Gastroesophageal sphincter (tissue), 4 donors: ENCODE measurements at places on chromosomes 11 and 22. TPM values are rescaled to one million over a fixed set of nuclear protein-coding genes. Genes with fewer than 3 reads are reported as not detected.

The VSIG2 gene
- 1.2 TPM for total RNA-seq

The ZDHHC8 gene
- total RNA-seq: 11.8 TPM

The OR51E2 gene
- total RNA-seq: not detected

The KCNQ1OT1 gene
- 3.3 TPM for total RNA-seq

The CDHR5 gene
- not detected for total RNA-seq

The IRF7 gene
- 25.4 TPM for total RNA-seq

The MS4A15 gene
- not detected for total RNA-seq

The RIBC2 gene
- total RNA-seq: 1.1 TPM

The PATZ1 gene
- 17.6 TPM for total RNA-seq

The TBC1D10A gene
- 25.7 TPM for total RNA-seq

The SLC6A5 gene
- not detected for total RNA-seq

The HIC2 gene
- total RNA-seq: 4.6 TPM

The MRTFA gene
- total RNA-seq: 90.2 TPM

DNA sequence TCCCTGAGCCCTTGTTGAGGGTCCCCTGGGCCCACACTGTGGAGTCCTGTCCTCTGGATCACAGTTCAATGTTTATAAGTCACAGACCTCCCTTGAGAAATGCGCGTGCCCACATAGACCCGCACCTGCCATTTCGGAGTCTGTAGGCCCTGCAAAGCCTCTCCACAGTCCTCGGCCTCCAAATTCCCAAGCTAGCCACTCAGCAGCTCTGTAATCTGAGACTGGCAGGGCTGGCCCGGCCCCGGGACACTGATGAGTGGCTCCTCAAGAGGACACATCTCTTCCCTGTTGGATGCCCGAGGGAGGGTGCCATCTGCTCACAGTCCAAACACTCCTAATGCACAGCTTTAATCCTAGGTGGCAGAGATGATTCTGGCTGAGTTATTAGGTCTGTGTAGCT lies 39.1 kb downstream of the B3GAT1 start:
- ATAC-seq: no peak

DNA sequence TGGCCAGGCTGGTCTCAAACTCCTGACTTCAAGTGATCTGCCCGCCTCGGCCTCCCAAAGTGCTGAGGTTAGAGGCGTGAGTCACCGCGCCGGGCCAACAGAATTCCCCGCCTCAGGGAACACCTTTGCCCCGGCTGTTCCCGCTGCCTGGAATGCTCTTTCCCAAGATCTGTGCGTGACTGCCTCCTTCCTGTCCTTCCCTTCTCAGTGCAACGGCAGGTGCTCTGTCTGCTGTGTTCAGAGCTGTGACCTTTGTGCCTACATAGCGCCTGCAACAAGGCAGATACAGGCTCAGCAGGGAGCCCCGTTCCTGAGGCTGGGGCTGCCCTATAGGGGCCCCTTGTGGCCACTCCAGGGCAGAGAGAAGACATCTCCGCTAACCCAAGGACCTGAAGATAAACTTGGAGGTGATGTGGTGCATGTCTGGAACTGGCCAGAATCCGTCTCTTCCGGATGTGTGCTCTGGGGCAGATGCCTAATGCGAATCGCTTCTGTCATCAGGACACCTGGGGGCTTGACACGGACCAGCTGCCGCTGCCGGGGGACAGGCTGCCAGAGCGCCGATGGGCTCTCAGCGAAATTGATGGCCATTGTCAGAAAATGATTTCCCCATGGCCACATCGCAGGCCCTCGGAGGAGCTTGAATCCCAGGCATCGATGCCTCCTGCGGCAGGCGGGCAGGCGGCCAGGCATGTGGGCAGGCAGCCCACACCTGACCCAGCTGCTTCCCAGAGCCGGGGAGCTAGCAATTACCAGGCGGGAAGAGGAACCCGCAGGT lies 43.5 kb upstream of the TCF20 start:
- ATAC-seq: no peak

DNA sequence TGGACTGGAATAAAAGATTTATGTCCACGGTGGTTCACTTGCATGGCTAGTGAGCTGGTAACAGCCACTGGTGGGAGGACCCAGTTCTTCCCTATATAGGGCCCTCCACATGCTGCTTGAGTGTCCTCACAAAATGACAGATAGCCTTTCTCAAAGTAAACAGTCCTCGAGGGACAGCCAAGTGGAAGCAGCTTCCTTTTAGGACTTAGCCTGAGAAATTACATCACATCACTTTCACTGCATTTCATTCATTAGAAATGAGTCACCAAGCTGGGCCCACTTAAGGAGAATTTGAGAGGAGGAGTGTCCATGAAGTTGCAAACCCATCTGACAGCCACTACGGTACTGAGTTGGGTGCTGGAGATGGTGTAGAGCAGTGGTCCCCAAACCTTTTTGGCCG lies 7.0 kb downstream of the ISX start:
- peak; percentile 73 for ATAC-seq

GRCh38 chr11:108220721-108221336 lies 1.6 kb downstream of the NPAT start:
- ATAC-seq: no peak

DNA sequence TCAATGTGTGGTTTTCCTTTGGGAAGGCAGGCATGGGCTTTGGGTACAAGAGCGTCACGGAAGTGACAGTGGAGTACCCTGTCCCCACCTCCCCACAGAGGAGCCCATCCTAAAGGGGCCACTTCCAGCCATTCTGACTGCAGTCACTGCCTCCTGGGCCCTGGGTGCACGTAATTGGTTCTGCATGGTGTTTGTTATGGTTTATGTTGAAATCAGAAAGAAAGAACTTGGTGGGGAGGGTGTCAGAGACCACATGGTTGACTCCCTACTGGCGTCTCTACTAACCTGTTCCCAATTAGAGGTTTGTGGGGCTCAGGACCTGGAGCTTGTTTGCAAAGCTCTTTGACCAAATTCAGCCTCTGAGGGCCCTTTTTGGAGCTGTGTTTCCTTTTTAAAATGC lies 40.8 kb downstream of the RIBC2 start:
- ATAC-seq: peak; percentile 26

- no peak for ATAC-seq
These were observed 37.6 kb downstream of the SLC36A4 start for GRCh38 chr11:93160156-93160555.

DNA sequence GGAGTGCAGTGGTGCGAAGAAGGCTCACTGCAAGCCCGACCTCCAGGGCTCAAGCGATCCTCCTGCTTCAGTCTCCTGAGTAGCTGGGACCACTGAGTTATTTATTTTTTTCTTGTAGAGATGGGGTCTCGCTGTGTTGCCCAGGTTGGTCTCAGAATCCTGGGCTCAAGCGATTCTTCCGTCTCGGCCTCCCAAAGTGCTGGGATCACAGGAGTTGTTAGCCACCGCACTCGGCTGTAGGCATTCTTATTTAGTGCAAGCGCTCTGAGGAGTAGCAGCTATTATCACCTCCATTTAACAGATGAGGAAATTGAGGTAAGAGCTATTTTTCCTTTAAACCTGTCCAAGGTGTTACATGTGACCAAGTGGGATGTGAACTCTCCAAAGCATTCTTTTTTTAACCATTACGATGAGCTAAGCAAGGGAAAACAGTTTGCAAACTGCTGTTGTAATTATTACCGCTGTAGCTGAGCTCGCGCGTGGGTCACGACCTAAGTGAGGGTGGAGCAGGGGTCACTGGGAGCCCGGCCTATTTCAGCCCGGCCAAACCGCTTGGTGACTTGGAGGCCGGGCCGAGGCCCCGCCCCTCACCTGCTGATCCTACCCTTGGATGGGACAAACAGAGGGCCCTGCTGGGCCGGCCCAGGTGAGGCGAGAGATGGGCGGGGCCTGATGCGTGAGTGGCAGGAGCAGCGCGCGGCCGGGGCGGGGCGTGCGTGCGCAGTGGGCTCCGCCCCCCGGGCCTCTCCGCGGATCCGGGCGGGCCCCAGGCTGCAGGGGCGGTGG lies 449 bp upstream of the KREMEN1 start:
- peak; percentile 94 for ATAC-seq

- no peak for ATAC-seq
These were observed 134.6 kb downstream of the SPATA19 start for GRCh38 chr11:133710681-133711240.

- ATAC-seq: no peak
These were observed 189.2 kb downstream of the EFCAB6 start for GRCh38 chr22:43622886-43623285.

DNA sequence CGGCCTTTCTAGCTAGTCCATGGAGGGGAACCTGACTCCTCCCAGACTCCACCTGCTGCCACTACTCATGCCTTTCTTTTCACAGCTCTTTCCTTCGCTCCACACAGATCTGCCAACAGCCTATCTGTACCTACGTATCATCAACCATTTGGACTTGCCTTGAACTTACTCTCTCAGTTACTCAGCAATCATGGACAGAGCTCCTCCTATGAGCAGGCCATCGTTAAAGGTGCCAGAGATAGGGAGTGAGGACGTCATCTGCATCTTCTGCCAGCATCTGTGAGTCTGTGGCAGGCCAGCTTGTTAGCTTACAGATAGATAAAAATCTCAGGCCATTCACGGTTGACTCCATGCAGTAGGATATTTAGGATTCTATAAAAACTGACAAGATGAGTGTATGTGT lies 162.9 kb upstream of the ZBED5 start:
- no peak for ATAC-seq

- no peak for ATAC-seq
These were observed 42.4 kb upstream of the MAPK1 start for GRCh38 chr22:21909871-21910270.

DNA sequence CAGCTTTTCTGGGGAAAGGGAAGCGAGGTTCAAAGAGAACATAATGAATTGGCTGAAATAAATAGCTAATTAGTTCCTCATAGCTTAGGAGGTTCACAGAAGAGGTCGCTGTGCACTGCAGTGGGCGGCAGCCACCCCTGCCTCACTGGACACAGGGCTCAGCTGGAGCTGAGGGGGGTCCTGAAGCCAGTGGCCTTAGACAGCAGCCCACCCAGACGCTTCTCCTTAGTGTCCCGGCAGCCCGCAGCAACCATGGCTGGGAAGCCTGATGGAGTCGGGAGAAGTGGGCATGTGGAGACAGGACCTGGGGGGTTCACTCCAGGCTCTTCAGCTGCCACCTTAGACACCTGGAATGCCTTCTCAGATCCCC lies 75.4 kb downstream of the TRIM29 start:
- ATAC-seq: no peak

GRCh38 chr11:99568808-99569207 lies 548.1 kb downstream of the CNTN5 start:
- ATAC-seq: no peak

DNA sequence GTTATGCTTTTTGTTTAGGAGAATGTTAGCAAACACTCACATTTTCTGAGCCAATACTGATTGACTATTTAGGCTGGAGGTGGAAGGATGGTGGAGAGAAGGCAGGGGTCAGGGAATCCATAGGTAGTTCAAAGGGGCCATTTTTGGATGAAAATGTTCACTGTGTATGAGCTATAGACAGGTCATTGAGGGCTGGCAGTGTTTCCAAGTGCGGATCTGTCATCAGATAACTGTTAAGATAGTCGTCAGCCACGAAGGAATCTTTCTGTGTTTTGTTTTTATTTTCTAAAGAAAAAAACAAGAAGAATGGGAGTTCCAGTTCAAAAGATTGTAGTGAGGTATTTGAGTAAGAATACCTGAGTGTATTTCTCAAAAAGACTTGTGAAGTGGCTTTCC lies 3.1 kb downstream of the KCNJ5 start:
- ATAC-seq: no peak

- ATAC-seq: no peak
These were observed 148.3 kb downstream of the JRKL start for GRCh38 chr11:96538104-96538503.

- ATAC-seq: no peak
These were observed 30.3 kb upstream of the ASPHD2 start for GRCh38 chr22:26398741-26399153.

GRCh38 chr22:39490135-39490798 lies 11.8 kb upstream of the MIEF1 start:
- ATAC-seq: peak; percentile 90

DNA sequence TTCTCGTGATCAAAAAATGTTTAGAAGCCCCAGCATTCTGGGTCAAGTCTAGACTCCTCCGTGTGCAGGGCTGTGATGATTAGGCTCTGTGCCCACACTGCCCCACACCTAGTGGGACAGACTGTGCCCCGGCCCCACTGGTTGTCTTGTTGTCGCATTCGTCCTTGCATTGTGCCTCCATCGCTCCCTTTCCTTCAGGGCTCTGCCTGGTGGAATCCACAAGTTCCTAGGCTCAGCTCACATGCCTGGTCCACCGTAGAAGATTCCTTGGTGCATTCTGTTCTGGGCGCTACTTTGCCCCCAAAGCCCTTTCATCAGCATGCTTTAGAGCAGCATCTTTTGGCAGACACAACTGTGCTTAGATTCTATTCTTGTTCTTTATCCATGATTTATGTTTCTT lies 23.5 kb upstream of the THY1 start:
- ATAC-seq: no peak

- ATAC-seq: no peak
These were observed 4.2 kb downstream of the TST start for GRCh38 chr22:37014835-37015586.

GRCh38 chr11:2673871-2674471 lies 25.8 kb downstream of the KCNQ1OT1 start:
- no peak for ATAC-seq

DNA sequence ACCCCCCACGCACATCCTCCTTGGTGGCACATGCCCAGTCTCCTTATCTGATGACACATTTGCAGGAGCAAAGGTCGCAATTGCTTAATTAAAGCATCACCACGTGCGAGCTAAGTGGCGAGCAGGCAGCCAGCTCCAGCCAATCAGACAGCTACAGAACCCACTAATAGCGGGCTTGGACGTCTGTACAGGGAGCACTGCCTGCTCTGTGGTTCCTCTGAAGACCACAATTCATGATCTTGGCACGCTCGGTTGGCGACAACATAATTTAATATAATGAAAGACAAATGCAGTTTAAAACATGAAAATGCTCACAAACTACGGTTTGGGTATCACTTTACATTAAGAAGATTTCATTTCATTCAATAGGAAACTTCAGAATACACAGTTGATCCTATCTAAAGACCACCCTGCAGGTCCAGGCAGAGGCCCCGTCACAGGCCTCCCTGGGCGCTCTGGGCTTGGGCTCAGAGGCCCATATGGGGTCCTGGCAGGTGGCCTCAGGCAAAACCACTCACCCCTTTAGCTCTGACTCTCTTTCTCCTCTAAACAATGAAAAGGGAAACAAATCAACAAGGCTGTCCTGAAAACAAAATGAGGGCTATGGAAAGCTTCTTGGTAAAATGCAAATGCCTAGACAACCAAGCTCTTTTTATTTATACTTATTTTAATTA lies 10.4 kb downstream of the PACSIN2 start:
- ATAC-seq: no peak

GRCh38 chr11:24567380-24567779 lies 70.5 kb downstream of the LUZP2 start:
- no peak for ATAC-seq

DNA sequence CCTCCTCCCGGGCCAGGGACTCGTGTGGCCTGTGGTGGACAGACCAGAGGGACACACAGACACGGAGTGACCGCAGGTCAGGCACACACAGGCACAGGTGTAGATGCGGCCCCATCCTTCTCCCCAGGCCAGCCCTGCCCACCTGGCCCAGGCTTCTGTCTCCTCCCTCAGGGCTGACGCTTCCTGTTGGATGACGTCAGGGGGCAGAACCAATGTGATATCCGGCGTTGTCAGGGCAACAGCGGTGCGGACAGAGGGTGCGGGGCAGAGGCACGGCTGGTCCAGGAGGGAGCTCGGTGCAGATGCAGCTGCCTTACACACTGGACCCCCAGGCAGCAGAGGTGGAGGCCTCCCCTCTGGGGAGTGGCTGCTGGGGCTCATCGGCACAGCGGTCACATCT lies 2.9 kb upstream of the TUBGCP6 start:
- ATAC-seq: no peak
